Tongue (tissue), 3 donors: ENCODE measurements at places on chromosomes 3 and 15.
A peak's percentile ranks its signal among the peaks of the same experiment; 100 is the strongest.

GRCh38 chr3:50627407-50628051 lies 10.6 kb downstream of the MAPKAPK3 start:
- no peak for DNase-seq

- no peak for DNase-seq
Measured at GRCh38 chr3:48456456-48456855, 9.9 kb downstream of the ATRIP start.

DNA sequence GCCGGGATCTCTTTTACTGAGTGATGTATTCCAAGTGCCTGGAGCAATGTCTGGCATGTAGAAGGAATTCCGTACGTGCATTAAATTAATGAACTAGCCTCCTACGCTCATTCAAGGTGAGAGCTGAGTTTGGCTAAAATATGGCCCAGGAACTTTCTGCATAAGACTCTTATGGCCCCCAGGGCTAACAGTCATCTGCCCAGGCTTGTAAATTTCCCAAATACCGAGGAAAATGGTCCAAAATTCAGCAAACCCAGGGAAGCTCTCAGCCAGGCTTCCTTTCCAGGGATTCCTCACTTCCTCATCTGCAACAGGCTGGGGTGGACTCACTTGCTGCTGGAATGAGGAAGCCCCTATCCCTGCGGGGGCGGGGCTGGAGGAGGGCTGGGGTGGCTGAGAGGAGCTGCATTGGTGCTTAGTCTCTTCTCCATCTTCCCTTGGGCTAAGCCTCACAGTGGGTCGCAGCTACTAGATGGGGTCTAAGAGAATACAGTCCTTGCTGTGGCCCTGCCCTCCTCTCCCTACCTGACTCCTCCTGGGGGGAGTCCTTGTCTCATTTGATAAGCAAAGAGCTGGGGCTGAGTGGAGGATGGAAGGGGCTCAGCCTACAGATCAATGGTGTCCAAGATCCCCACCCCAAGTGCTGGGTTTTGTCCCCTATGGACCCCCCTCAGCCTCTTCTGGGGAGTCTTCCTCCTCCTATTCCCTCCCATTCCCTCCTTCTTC lies 28.5 kb upstream of the APOD start:
- no peak for DNase-seq

DNA sequence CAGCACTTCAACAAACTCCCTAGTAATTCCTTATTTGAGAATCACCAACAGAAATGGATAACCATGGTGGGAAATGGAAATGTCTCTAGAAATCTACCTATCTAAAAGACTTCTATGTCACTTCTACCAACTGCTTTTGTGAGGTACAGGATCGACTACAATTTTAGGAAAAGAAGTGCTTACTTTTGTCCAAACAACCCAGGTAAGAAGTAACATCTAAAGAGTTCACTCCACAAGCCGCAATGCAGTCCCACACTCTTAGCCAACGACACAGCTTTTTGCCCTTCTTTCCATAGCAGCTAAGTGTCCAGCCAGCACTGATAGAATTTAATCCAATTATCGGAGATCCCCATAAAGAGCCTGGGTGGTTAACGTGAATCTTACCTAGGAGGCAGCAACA lies 28.1 kb downstream of the ANXA2 start:
- no peak for DNase-seq

- DNase-seq = no peak
Measured at GRCh38 chr3:97089621-97090020, 275.2 kb downstream of the EPHA6 start.

DNA sequence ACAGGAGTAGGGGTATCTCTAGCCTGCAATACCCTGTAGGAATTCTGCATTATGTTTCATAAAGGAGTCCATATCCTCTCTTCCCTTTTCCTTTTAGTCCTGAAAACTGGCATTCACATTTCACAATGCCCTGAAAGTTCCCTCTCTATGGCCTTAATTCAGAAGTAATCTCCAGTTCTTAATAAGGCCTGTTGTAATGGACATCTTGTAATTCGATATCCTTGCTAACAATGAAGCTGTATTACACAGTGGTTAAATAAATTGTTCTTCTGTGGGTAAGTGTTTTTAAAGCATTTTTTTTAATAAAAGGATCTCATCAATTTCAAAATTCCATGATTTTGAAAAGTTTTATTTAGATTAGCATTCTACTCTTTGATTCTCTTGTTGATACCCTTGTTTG lies 34.3 kb upstream of the NEO1 start:
- DNase-seq = no peak

DNA sequence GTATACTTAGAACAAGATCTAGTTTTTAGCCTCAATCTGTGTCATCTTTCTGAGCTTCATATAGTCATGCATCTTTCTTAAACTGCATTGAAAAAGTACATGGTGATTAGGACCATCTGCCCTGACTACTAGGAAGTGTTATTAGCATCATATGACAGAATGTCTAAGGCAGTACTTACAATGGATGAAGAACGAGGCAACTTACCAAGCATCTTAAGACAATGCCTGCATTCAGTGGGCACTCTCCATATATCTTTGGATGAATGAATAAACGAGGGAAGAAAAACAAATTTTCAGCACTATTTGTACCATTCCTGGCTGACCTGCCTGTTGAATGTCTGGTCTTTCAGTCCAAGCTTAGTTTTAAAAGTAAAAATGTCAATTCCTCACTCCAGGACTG lies 185.4 kb upstream of the EPHA3 start:
- no peak for DNase-seq

DNA sequence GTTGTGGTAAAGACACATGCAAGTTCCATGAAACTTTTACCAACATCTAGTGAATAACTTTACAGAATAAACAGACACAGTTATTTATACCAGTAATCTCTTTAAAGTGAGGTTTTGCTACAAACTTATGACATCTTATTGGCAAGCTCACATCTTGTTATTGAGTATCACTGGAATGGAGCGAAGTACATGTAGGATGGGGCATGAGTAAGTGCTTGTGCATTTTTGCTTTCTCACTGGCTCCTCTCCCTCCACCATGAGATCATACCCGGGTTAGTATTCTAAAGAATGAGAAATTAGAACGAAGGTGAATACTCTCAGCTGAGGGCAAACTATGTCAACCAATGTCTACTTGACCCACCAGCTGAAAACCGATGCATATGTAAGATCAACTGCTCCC lies 193.3 kb upstream of the ZNF717 start:
- DNase-seq = no peak

GRCh38 chr3:31425401-31425800 lies 107.3 kb upstream of the STT3B start:
- no peak for DNase-seq

GRCh38 chr3:171936191-171936841 lies 93.2 kb downstream of the TMEM212 start:
- DNase-seq = no peak

DNA sequence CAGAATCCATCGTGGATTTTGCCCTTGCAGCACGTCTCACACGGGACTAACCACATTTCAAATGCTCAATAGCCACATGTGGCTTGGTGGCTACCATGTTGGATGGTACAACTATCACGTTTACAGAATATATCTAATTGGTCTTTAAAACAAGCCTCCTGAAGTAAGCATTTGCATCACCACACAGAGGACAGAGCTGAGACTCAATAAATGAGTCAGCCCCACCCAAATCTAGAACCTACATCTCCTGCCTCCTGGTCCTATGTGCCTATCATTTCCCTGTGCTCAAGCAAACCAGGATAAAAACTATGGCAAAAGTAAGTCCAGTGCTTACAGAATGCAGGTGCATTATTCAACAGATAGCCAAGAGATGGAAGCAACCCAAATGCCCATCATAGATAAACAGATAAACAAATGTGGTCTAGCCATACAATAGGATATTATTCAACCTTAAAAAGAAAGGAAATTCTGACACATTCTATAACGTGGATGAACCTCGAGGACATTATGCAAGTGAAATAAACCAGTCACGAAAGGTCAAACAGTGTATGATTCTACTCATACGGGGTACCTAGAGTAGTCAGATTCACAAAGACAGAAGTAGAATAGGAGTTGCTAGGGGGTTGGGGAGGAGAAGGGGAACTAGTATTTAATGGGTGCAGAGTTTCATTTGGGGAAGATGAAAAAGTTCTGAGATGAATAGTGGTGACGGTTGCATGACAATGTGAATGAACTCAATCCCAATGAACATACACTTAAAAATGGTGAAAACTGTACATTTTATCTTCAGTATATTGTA lies 43.9 kb downstream of the SRGAP3 start:
- no peak for DNase-seq

DNA sequence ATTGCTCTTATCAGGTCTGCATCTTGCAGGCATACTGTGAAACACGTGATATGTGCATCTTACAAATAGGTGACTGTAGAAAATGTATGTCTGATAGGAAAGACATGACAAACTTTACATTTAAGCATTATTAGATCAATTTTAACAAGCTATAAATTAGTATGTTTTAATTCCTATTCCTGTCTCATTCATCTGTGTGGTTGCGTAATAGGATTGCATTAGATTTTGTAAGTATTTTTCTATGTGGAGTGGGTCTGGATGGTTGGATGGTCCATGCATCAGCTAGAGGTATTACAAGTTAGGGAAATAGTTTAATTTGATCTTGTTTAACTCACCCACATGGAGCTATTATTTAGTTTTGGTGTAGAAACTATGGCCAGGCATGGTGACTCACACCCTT lies 18.8 kb downstream of the ASTE1 start:
- DNase-seq = no peak

DNA sequence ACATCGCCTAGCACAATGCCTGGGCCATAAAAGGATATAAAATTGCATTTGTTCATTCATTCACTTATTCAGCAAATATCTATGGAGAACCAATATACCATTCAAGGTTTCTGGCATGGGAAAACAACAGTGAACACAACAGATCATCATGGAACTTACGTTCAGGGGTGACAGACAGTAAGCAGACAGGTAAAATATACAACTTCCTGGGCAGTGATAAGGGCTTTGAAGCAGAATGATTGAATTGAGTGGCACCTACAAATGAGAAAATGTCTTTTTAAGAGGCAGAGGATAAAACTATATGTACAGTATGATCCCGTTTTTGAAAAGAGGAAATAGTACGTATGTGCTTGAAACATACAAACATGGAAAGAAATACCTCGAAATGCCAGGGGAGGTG lies 39.2 kb downstream of the CMTM7 start:
- DNase-seq = no peak

DNA sequence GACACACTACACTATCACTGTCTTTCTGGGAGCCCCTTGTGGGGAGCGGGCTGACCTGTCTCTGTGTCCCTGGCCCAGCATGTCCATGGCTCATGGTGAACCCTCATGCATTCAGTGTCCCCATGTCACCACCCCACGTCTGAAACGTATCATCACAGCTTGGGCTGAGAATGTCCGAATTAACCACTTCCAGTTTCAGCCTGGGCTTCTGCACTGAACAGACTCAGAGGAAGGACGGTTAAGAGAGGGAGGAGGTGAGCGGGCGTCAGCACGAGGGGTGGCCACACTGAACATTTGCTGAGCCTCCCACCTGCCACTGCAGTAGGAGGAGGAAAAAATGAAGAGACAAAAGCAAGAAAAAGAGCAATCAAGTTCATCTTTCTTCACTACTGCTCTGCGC lies 30.5 kb downstream of the ATP2B2 start:
- DNase-seq = no peak

DNA sequence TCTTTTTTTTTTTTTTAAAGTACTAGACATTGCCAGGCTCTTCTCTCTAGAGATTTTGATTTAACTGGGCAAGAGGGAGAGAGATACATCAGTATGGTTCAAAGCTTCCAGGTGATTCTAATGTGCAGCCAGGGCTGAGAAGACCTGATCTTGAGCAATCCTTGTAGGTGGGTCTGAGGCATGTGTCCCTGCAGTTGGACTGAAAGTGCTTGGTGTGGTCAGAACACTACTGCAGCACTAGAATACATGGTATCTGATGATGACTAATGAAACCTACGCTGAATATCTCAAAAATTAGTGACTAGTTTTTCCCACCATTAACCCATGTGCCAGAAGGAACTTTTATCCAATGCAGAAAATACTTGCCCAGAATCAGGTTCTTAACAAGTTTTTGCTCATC lies 34.4 kb upstream of the MYO5C start:
- no peak for DNase-seq

- no peak for DNase-seq
Measured at GRCh38 chr15:33031324-33031821, 163.1 kb downstream of the FMN1 start.

GRCh38 chr3:182636646-182637045 lies 156.7 kb upstream of the ATP11B start:
- DNase-seq = no peak

GRCh38 chr3:176562331-176562730 lies 635.0 kb downstream of the TBL1XR1 start:
- DNase-seq = no peak

DNA sequence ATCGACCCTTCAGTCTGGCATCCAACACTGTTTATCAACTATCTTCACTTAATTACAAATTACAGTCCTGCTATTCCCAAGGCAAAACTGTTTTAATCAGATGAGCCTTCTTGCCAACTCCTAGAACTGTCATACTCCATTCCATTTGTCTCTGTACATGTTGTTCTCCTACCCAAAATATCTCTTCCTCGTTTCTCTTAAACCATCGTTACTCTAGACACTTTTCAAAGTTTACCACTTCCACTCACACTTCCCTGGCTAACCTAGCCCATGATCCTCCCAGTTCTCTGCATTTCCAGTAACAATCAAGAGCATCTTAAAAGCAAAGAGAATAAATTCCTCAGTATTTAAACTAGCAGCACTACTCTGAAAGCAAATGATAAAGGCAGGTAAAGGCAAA lies 19.9 kb downstream of the ZNF106 start:
- no peak for DNase-seq

GRCh38 chr3:15645740-15646501 lies 44.4 kb downstream of the BTD start:
- peak; percentile 51 for DNase-seq

DNA sequence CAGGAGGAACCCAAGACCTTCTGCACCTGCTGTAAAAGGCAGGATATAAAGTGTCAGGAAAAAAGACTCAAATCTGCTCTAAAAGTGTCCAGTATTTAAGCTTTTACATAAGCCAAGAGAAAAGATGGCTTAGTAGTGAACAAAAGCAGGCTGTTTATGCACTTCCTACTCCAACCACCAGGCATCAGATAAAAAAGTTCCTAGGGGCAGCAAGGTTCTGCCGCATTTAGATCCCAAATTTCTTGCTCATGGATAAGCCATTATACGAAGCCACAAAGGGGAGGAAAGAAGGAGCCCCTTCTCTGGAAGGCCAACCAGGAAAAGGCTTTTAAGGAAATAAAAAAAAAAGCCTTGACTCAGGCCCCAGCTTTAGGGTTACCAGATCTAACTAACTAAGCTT lies 10.6 kb upstream of the SLC9C1 start:
- DNase-seq = no peak

DNA sequence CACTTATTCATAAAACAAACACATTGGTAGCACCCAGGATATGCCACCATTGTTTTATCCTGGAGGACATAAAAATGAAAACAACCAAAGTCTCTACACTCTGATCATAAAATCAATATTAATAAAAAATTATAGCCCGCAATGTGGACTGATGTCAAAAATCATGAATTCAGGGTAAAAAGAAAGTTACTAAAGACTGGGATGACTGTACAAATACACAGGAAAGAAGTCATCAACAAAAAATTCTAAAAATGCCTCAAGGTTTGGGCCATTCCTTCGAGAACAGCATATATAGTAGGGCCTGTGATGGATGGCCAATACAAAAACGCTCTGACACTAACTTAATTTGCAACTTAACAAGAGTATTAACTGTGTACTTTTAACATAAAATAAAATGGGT lies 76.8 kb downstream of the THBS1 start:
- DNase-seq = no peak
